Osteocyte (in vitro differentiated cells): ENCODE measurements at places on chromosomes 12 and 14. TPM values are rescaled to one million over a fixed set of nuclear protein-coding genes. Genes with fewer than 3 reads are reported as not detected.

CARMIL3 gene
- 0.31 and 0.35 TPM in 2 replicates for total RNA-seq

UBE2N gene
- total RNA-seq: 68.3 and 70.6 TPM in 2 replicates

MFAP5 gene
- total RNA-seq: not detected in 2 replicates

SLC48A1 gene
- 21.2 and 21.6 TPM in 2 replicates for total RNA-seq

CLEC4A gene
- total RNA-seq: 0.97 and 1.5 TPM in 2 replicates

SERPINA10 gene
- not detected in 2 replicates for total RNA-seq

MYL2 gene
- total RNA-seq: not detected in 2 replicates

IL31 gene
- not detected in 2 replicates for total RNA-seq

STYK1 gene
- total RNA-seq: 0.48 TPM in 1 of 2 replicates, not detected in the other

RGS6 gene
- total RNA-seq: 0.21 and 0.24 TPM in 2 replicates

MANSC1 gene
- 8.8 and 9.1 TPM in 2 replicates for total RNA-seq
